ENCODE measurements at places on chromosomes 3 and 15.
A peak's percentile ranks its signal among the peaks of the same experiment; 100 is the strongest.

DNA sequence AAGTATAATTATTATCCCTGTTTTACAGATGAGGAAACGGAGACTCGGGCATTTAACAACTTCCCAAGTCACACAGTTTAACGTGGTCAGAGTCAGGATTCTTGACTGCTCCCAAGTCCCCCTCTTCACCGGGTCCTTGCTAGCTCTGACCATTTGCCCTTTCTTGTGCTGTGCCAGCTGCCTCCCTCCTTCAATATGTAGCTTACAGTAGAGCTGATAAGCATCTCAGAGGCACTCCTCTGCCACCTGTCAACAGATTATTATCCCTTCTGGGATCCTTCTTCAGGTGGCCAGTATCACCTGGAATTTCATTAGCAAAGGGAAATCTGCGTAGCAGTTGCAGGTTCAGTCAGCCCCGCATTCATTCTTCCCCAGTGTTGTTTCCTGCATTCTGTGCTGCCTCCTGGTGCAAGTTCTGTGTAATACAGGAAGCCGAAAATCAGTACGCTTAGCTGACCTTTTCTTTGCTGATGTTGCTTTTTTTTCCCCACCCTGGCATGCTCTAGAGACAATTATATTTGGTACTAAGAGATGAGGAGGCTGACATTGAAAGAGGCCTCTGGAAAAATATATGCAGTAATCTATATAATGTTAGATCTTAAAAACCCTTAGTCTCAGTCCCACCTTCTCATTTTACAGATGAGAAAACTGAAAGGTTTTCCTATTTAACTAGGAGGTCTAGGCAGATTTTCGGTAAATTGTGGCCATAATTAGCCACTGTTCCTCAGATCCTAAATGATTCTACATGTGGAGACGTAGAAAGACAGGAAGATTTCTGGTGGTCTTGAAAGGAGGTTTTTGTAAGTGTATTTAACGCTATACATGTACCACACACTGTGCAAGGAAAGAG lies 24.8 kb downstream of the TMOD2 start:
- peak; percentile 77 for DNase-seq

DNA sequence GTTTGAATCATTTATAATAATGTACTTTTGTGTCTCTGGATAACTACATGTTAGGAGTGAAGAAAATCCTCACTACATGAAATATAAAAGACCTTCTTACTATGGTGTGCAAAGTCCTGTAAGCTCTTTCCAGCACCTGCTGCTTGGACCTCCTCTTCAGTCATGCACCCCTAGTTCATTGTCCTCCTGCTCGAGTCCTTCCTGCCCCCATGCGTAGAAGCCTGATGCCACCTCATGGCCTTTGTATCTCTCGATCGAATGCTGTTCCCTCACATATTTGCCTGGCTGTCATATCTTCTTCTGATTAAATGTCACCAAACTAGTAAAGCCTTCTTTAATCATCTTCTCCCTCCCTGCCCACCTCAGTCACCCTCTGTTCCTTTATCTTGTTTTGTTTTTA lies 49.9 kb upstream of the SUCLG2 start:
- no peak for DNase-seq

- DNase-seq: no peak
These were observed 45.4 kb upstream of the THBS1 start for GRCh38 chr15:39535466-39535865.

DNA sequence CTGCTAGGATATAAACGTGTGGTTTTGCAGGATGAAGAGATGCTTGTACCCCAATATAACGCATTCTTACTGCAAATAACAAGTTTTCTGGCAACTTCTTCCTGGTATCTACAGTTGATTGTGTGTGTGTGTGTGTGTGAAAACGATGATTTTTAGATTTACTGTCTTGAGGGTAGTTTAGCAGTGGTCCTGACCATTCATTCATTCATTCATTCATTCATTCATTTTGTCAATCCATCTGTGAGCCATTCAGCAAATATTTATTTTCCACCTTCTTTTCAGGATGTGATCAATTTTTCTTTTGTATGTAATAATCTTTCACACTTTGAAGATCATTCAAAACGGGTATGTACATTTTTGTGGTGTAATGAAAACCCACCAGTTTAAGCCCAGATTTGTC lies 250.7 kb downstream of the PTPRG start:
- DNase-seq: no peak

DNA sequence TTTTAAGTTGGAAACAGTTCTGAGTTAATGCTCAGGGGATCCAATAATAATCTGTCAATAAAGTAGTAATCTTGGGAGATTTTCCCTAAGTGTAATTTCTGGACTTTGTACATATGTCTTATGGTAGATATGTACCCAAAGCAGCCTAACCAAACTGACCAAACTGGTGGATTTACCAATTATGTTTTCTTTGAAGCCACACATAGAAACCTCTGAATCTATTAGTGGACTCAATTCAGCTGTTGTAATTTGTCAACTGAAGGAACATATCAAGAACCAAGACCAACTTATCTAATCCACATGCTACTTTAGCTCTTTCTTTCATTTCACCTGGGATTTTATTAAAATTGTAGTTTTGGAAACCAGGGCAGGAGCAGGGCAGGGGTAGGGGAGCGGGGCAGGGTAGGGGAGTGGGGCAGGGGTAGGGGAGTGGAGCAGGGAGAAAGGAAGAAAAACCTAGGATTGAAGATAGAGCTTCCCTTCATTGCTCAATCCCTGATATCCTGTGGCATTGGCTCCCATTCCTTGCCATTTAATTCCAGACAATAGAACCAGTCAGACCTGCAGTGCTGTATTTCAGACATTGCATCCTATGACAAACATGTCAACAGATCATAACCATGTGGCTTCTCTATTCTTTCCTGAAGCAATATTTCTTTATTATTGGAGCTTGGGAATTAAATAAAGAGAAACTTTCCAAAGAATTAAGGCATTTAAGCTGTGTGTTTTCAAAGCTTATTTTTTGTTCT lies 101.8 kb downstream of the NFKBIZ start:
- DNase-seq: no peak

DNA sequence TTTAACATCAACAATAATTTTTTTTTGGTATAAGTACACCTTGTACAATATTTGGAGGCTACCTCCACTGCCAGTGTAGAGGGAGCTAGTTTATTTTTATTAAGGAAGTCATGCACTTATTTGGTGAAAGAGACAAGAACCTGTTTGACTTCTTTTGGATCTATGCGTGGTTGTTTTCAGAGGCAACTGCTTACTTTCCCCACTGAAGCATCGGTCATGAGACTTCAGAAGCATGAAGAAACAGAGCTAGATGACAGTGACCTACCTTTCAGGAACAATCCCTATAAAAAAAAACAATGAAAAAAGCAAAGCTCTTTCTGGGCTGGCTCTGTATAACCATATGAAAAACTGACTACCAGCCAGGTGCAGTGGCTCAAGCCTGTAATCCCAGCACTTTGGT lies 20.0 kb upstream of the ZNF148 start:
- DNase-seq: no peak

DNA sequence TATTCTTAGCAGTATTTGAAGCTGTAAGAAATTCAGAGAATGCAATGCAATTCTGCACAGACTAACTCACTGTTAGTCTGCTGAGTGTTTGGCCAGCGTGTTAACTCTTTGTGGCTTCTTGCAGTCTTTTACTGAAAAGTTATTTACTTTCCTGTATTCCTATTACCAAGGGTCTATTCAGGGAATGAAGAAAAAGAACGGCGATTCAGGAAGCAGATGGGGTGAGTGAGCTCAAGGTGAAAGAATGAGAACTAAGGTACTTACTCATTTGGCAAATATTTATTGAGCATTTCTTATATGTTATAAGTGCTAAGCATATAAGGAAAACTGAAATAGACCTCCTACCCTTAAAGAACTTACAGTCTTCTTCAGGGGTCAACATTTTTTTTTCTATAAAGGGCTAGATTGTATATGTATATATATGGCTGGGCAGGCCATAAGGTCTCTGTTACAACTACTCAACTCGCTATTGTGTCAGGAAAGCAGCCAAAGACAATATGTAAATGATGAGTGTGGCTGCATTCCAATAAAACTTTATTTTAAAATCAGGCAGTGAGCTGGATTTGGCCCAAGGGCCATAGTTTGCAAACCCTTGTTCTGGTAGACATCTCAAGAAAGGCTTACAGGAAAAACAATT lies 271.9 kb upstream of the GADL1 start:
- no peak for DNase-seq

Measured in natural killer cell (primary cell).